ENCODE measurements at places on chromosomes 7 and 10.

DNA sequence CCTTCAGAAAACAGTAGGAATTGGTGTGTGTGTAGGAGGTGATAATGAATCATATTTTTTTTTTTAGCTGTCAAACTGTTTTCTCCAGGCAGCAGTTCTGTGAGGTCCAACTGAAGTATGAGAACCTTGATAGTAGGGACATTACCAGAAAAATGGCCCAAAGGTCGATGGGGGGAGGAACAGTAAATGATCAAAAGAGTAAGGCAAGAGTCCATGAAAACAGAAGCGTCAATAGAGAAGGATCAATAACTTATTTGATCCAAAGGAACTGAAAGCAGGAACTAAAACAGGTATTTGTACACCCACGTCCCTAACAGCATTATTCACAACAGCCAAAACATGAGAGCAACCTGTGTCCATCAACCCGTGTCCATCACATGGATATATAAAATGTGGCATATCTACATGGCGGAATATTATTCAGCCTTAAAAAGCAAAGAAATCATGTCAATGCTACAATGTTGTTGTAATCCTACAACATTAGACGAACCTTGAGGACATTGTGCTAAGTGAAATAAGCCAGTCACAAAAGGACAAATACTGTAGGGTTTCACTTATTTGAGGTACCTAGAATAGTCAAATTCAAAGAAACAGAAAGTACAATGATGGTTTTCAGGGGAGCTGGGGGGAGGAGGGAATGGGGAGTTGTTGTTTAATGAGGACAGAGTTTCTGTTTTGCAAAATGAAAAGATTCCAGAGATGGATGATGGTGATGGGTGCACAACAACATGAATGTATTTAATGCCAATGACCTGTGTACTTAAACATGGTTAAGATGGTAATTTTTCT lies 214.0 kb upstream of the KLF14 start:
- no peak for DNase-seq

DNA sequence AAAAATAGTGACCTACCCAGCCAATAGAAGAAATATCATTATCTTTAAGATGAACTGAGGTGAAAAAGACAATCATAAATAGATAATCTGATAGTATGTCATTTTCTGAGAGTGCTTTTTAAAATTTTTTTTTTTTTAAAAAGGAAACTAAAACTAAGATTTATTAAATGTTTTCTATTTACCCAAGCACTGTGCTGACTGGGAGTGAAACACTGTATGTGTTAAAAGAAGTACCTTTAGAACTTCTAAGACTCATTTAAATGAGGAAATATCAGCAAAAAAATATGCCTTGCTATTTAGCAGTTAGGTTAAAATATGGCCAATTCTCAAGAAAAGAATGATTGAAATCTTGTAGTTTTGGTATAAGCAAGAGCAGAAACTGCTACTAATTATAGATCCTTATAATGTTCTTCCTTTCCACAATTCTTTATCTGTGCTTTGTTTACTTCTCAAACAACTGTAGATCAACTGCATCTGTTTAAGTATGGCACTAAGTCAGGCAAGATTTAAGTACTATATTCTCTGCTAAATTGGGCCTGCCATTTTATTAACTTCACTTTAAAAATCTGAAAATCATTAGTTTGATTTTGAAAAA lies 39.5 kb upstream of the WNT2 start:
- DNase-seq, result no peak

GRCh38 chr10:132351611-132352010 lies 19.6 kb downstream of the LRRC27 start:
- no peak for DNase-seq

DNA sequence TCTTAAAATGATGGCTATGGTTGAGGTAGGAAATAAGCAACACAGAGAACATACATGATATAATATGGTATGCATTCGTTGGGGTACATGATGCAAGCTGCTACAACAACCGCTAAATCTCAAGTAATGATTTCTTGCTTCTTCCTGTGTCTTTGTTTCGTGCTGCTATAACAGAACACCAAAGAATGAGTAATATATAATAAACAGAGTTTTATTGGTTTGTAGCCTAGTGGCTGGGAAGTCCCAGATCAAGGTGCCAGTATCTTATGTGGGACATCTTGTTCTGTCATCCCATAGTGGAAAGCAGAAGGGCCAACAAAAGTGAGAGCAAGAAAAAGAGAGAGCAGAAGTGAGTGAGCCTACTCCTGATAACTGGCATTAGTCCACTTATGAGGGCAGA lies 689.7 kb downstream of the SUGCT start:
- no peak for DNase-seq

DNA sequence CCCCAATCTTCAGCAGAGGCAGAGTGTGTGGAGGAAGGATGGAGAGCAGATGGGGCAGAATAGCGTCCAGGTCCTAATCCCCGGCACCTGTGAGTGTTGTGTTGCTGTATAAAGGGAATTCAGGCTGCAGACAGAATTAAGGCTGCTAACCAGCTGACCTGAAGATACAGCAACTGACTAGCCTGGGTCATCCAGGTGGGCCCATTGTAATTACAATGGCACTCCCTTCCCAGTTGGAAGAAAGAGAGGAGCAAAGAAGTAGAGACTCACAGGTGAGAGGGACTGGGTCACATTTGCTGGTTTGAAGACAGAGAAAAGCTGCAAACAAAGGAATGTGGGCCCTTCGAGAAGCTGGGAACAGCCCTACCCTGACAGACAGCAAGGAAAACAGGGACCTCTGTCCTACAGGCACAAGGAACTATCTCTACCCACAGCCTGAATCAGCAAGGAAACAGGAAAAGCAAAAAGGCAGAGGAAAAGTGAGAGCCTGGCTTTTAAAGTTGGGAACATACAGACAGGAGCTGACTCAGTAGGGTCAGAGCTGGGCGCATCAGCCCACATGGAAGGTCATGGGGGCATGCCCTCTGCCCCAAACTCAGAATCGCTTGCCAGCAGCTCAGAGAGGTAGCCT lies 11.6 kb upstream of the TMEM72 start:
- no peak for DNase-seq

GRCh38 chr10:90598513-90598912 lies 259.3 kb downstream of the HTR7 start:
- no peak for DNase-seq

DNA sequence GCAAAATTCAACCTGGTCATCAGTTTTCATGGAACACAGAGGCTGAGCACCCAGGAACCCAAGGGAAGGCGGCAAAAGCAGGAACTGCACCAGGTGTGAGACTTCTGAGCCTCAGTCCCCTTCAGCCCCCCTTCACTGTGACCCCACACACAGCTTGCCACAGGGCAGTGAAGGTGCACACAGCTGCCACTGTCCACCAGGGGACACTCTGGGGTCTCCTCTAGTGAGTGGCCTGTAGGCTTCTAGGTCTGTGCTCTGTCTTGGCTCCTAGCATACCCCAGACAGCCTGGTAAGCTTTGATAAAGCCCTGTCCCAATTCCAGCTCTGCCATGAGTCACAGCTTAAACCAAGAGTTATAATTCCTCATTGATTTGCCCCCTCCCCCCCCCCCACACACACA lies 12.1 kb downstream of the KCNH2 start:
- DNase-seq, result no peak
